DND-41 (cell line): ENCODE measurements at places on chromosomes 1 and 21.

DNA sequence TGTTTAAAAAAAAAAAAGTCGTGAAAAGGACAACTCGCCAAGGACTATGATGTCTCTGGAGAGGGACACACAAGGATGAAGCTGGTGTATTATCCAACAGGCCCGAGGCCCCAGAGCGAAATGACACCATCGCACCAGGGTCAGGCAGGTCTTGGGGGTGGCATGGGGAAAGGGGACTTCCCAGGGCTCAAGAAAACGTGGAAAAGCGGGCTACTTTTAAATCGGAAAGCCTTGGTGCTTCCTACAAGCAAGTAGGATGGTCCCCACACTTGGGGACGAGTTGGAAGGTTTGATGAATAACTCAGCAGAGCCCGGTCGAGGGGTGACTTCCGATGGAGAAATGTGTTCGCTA lies 505 bp upstream of the GNPAT start:
- DNase-seq = no peak
- H3K4me3 ChIP-seq = peak overlapping the region; percentile 97
- H3K27me3 ChIP-seq = no peaks in the 10 kb centered on the region
- H3K36me3 ChIP-seq = peaks cover 37% of the 10 kb centered on the region
- peak overlapping the region; percentile 81 for H3K27ac ChIP-seq

- H3K4me3 ChIP-seq = no peak overlapping the region
- no peaks in the 10 kb centered on the region for H3K36me3 ChIP-seq
- no peaks in the 10 kb centered on the region for H3K27me3 ChIP-seq
- H3K27ac ChIP-seq = no peak overlapping the region
- no peak for DNase-seq
Observed at GRCh38 chr1:60063561-60063960, 10.0 kb downstream of the C1orf87 start.

DNA sequence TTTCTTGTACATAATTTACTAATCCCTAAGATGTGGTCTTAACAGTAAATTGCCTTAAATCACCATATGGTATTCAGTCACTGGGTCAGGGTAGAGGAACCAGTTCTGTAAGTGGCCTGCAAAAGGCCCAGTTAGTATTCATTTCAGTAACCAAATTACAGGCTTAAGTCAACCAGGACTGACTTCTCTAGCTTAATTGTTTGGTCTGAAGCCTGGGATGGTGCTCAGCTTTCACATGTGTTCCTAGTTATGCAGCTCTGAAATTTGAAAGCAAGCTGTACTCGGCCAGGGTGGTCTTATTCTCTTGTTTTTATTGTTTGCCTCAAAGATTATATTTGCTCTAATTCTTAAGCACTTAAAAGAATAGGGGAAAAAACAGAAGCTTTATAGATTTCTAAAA lies 144.6 kb downstream of the MAGI3 start:
- no peaks in the 10 kb centered on the region for H3K4me1 ChIP-seq
- no peaks in the 10 kb centered on the region for H3K27me3 ChIP-seq
- H3K36me3 ChIP-seq = no peaks in the 10 kb centered on the region
- H3K27ac ChIP-seq = no peak overlapping the region
- H3K4me3 ChIP-seq = no peak overlapping the region

DNA sequence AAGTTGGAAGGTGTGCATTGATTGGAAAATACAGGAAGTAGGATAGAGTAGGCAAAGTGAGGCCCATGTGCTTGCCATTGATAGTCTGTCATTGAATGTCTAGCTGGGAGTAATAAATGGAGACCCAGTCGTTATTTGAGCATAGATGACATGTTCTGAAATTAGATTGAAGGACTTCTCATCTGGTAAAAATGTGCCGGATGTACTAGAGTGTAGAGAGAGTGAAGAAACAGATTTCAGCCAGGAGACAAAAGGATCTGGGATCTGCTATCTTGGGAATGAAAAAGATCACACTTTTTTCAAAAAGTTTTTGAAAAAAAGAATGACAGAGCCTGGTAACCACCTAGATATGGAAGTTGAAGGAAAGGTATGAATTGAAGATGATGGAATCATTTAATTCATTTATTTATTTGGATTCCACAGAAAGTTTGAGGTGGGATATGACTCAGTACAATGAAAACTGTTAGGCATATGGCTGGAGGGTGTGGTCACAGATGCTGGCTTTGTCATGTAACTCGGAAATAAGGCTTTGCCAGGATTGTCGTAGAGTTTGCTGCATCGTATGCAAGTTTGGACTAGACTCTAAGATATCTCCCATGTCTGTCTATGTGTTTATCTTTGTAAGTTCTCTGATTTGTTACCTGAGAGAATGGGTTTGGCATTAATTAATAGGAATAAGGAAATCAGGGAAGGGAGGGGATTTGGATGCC lies 137.1 kb downstream of the PBX1 start:
- H3K4me1 ChIP-seq = no peaks in the 10 kb centered on the region
- H3K36me3 ChIP-seq = no peaks in the 10 kb centered on the region

- H3K4me3 ChIP-seq = no peak overlapping the region
- peaks cover 61% of the 10 kb centered on the region for H3K4me1 ChIP-seq
- H3K27ac ChIP-seq = peak overlapping the region; percentile 78; the same call in 1 of the 2 replicates
- no peak for DNase-seq
Observed at GRCh38 chr1:182617014-182617429, 12.8 kb upstream of the RGS16 start.

GRCh38 chr1:59458884-59459283 lies 162.0 kb downstream of the FGGY start:
- H3K4me1 ChIP-seq = no peaks in the 10 kb centered on the region
- DNase-seq = no peak
- no peaks in the 10 kb centered on the region for H3K27me3 ChIP-seq

DNA sequence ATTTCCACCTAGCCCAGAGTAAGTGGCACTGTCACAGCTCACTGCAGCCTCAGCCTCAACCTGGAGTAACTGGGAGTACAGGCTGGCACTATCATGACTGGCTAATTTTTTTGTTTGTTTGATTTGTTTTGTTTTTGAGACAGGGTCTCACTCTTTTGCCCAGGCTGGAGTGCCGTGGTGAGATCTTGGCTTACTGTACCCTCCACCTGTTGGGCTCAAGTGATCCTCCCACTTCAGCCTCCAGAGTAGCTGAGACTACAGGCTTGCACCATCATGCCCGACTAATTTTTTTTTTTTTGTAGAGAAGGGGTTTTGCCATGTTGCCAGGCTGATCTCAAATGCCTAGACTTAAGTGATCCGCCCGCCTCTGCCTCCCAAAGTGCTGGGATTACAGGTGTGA lies 2.5 kb downstream of the UCK2 start:
- peak overlapping the region; percentile 92; the same call in 1 of the 2 replicates for H3K4me3 ChIP-seq
- no peaks in the 10 kb centered on the region for H3K27me3 ChIP-seq
- H3K4me1 ChIP-seq = peaks cover 67% of the 10 kb centered on the region
- DNase-seq = no peak

GRCh38 chr1:68758666-68759209 lies 261.9 kb upstream of the DEPDC1 start:
- no peaks in the 10 kb centered on the region for H3K4me1 ChIP-seq
- H3K36me3 ChIP-seq = no peaks in the 10 kb centered on the region
- no peak overlapping the region for H3K27ac ChIP-seq
- H3K27me3 ChIP-seq = no peaks in the 10 kb centered on the region
- no peak overlapping the region for H3K4me3 ChIP-seq
- no peak for DNase-seq

GRCh38 chr1:229093609-229094336 lies 177.1 kb upstream of the RAB4A start:
- peaks cover 8% of the 10 kb centered on the region for H3K27me3 ChIP-seq
- no peak overlapping the region for H3K4me3 ChIP-seq
- no peak overlapping the region for H3K27ac ChIP-seq
- no peaks in the 10 kb centered on the region for H3K4me1 ChIP-seq
- no peaks in the 10 kb centered on the region for H3K36me3 ChIP-seq
- DNase-seq = no peak

- no peak for DNase-seq
- H3K27ac ChIP-seq = no peak overlapping the region
- no peaks in the 10 kb centered on the region for H3K36me3 ChIP-seq
Observed at GRCh38 chr21:29660047-29660720, 279.6 kb downstream of the GRIK1 start.

DNA sequence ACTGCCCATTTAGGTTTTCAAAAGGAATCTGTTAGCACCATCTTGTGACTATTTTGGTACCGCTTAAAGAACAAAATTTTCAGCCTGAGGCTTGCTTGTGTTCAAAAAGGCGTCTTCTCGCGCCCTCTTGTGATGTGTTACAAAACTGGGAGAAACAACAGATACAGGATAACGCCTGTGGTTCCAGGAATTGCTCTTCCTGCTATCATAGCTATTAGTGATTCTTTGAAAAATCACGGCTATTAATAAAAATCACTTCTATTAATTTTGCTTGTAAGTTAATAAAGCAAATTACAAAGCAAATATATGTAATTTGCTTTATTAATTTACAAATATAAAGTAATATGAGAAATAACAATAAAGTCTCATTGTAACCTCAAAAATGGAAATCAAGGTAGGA lies 82.2 kb upstream of the ABCD3 start:
- no peak overlapping the region for H3K27ac ChIP-seq
- peaks cover 5% of the 10 kb centered on the region; the same call in 1 of the 2 replicates for H3K4me1 ChIP-seq
- peak; percentile 28 for DNase-seq
- no peaks in the 10 kb centered on the region for H3K36me3 ChIP-seq
- no peaks in the 10 kb centered on the region for H3K27me3 ChIP-seq

DNA sequence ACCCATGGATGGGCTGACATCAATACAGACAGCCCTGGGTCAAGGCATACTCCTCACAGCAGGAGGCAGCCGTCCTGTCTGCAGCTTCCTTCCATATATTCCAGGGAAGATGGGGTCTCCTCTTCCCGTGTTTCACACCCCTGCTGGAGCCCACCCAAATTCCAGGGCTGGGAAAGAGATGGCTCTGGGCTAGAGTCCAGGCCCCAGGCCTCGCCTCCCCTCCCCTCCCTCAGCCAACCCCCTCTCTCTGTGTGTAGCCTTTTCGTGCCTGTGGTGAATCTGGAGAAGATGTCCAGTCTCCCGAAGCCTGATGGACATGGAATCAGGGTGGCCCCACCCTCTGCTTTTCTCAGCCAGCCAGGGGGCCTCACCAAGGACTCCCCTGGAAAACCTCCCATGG lies 3.6 kb downstream of the ATXN7L2 start:
- H3K4me3 ChIP-seq = no peak overlapping the region
- peaks cover 29% of the 10 kb centered on the region for H3K4me1 ChIP-seq
- no peak for DNase-seq
- no peaks in the 10 kb centered on the region for H3K27me3 ChIP-seq
- peaks cover 43% of the 10 kb centered on the region for H3K36me3 ChIP-seq

DNA sequence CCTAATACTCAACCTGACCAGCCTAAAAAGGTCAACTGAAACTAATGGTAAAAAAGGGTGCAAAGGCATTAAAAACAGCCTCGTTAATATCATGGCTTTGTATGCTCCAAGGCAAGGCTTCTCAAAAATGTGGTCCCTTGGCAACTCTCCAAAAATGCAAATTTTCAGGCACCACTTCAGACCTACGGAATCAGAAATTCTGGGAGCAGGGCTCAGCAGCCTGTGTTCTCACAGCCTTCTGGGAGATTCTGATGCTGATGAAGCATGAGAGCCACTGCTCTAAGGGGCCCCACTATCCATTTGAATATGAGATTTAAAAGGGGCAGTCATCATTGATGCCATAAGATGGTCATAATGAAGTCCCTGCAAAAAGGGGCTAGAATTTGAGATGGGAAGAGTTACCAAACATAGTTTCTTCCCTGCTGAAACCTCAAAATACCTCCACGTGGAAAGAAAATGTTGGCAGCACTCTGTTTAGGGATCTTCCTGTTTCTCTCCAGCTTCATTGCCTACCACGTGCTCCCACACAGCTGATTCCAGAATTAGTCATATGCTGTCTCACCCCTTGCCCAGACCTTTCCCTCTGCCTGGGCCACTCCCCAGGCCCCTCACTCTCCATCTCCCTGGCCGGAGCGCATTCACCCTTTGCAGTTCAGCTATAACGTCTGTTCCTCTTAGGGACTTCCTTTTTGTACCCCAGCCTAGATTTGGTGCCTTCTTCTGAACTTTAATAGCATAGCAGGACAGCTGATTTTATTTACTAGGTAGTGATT lies 46.7 kb downstream of the PHC2 start:
- H3K4me3 ChIP-seq = no peak overlapping the region
- H3K27me3 ChIP-seq = peaks cover 18% of the 10 kb centered on the region
- DNase-seq = no peak
- no peaks in the 10 kb centered on the region for H3K36me3 ChIP-seq

DNA sequence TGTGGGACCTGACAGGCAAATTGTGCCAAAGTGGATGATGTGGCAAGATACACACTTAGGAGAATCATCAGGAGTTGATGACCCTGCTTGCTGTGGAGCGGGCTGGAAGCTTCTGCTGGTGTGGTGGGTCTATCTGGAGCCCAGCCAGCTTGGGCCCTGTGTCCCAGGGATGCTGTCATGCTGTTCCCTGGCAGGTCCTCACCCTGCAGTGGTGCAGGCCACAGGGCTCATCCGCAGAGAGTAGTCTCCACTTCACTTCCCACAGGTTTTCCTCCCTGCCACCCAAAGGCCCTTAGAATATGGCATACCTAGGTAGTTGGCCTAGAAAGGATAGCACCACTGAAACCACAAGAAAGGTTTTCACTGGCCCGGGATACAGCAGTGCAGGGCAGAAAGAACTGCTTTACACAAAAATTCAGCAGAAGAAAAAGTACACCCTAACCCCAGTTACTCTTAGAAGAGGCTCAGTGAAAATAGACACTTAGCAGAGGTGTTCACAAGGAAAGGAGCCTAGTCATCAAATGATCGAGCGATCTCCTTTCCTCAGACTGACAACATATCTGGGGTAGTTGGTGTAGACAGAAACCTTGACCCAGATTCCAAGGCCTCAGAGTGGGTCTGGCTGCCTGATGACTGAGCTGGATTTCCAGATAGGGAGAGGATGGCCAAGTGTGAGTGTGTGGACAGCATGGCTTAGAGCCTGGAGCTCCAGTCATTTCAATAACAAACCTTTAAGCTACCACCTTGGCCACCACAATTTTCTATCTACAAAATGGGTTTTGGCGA lies 1.3 kb upstream of the C1orf226 start:
- no peaks in the 10 kb centered on the region for H3K4me1 ChIP-seq
- H3K27ac ChIP-seq = no peak overlapping the region
- DNase-seq = no peak
- no peaks in the 10 kb centered on the region for H3K36me3 ChIP-seq
- H3K4me3 ChIP-seq = no peak overlapping the region
- H3K27me3 ChIP-seq = peaks cover 12% of the 10 kb centered on the region

DNA sequence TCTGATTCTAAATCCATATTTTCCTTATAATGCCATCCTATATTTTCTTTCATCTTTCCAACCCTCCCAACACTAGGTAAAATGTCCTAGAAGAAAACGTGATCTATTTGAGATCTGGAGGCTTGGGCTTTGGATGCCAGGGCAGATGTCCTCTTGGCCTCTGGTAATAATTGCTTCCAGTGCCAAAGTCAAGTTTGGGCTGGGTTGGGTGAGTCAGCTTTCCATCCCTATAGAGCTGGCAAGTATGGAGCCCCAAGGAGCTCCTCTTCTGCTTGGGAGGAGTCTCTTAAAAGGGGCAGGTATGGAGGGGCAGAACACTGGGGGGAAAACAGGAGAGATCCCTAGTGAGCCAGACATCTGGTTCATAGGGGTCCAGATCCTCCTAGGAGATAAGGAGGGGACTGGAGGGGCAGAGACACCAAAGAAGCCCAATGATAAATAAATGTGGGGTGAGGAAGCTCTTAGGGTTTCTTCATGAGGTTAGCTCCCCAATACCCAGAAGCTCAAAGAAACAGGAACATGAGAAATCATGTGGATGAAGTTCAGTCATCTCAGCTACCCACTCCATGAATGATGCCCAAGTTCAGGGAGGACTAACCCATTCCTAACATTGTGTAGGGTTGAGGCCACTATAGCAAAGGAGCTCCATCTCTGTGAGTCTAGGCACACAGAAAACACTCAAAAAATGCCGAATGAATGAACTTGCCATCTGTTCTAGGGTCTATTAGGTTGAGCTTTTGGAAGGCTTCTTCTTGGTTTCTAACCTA lies 3.5 kb downstream of the C1orf116 start:
- H3K27me3 ChIP-seq = peaks cover 47% of the 10 kb centered on the region
- H3K4me1 ChIP-seq = no peaks in the 10 kb centered on the region
- H3K27ac ChIP-seq = no peak overlapping the region
- H3K36me3 ChIP-seq = no peaks in the 10 kb centered on the region
